ENCODE measurements at places on chromosomes 12 and 14.
A peak's percentile ranks its signal among the peaks of the same experiment; 100 is the strongest.

DNA sequence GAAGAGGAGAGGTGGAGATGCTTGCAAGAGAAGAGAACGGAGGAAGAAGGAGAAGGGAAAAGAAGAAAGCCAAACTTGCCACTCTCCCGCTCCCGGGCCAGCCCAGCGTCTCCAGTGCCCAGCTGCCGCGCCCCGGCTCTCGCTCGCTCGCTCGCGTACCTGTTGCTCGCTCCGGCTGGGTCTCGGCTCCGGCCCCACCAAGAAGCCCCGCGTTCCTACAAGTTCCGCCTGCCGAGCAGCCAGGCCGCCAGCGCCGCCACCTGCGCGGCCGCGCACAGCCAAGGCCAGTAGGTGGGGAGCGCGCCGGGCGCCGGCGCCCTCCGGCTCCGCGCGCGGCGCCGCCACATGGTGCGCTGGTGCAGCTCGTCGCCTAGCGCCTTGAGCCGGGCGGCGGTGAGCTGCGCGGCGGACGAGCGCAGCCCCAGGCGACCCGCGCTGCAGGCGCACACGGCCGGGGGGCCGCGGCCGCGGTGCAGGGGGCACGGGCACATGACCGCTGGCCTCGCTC is 370 bp downstream of the HRK start:
- DNase-seq: peak; percentile 64

GRCh38 chr12:27808841-27809240 is 28.8 kb upstream of the MANSC4 start:
- DNase-seq: no peak

- no peak for DNase-seq
Observed at GRCh38 chr12:45970391-45970790, 20.0 kb downstream of the SCAF11 start.

DNA sequence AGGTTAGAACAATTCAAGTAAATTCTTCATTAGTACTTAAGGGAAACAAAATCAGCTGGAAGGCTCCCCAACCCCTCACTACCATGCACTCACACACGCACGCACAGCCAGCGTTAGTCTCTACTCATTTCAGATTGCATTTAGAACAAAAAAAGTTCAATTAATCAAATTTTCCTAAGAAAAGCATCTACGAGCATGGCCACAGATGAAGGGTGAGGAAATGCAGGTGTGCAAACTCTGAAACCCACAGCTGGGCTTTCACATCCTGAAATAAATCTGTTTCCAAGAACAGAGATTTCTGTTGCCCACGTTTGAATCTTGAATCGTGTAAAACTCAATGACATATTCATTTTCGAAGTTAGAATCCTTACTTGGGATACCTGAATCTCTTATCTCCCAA is 62.6 kb downstream of the SEL1L start:
- peak; percentile 29 for DNase-seq

GRCh38 chr12:39375206-39375808 is 67.6 kb downstream of the KIF21A start:
- DNase-seq: no peak

DNA sequence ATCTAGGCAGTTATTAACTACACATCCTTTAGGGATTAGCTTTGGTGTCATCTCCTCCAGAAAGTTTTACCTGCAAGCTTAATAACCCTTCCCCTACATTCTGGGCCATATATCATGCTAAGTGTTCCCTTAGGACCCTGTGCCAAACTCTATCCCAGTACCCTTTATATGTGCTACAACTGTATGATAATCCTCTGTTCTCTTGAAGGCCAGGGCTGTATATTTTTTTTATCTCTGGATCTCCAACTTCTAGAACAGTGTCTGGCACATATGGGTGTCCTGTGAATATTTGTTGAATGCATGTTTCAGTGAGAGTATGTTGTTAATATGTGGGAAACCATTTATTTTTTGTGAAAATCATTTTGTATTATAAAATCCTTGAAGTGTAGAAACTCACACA is 106.7 kb downstream of the PPM1A start:
- DNase-seq: no peak

DNA sequence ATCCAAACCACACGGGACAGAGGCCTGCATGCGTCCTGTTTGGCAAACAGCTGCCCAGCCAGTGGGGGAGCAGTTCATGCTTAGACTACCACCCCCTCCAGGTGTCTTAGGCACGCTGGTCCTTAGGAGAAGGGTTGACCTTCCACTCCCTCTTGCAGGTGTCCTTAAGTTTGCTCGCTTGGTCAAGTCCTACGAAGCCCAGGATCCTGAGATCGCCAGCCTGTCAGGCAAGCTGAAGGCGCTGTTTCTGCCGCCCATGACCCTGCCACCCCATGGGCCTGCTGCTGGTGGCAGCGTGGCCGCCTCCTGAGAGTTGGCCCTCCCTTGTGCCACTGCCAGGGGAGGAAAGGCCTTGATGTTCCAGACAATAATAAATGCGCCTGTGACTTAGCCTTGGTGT is 1.8 kb downstream of the C12orf57 start:
- DNase-seq: peak; percentile 32

DNA sequence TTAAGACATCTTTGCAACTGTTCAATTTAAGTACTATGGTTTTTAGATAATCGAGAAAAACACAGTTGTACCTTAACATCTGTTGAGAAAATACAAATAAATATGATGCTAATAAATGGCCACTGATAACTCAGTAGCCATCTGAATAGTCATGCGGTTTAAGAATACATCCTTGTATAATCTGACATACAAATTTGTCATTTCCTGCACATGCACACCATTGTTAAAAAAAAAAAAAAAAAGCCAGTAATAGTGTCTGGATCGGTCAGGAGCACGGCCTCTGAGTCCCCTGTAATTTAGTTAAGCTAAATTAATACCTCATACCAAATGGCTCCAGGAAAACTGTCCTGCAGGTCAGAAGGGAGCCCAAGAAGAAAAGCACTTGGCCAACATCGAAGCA is 16.8 kb downstream of the RFC5 start:
- no peak for DNase-seq

DNA sequence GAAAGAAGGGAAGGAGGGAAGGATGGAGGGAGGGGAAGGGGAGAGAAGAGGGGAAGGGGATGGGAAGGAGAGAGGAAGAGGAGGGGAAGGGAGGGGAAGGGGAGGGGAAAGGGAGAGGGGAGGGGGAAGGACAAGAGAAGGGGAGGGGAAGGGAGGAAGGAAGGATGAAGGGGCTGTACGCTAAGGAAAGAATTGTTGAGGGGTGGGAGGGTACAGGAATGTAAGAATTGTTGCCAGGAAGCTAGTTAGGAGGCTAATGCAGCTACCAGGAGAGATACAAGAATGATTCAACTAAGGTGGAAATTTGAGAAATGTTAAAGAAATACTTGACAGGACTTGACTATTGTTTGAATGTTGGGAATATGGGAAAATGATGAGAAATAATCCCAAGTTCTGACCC is 261.2 kb downstream of the DPF3 start:
- DNase-seq: no peak

GRCh38 chr14:73714656-73715081 is 485 bp upstream of the PNMA1 start:
- no peak for DNase-seq

- no peak for DNase-seq
Observed at GRCh38 chr12:18492372-18493025, 231.2 kb downstream of the PIK3C2G start.

GRCh38 chr12:84973026-84973425 is 60.4 kb upstream of the SLC6A15 start:
- DNase-seq: no peak

DNA sequence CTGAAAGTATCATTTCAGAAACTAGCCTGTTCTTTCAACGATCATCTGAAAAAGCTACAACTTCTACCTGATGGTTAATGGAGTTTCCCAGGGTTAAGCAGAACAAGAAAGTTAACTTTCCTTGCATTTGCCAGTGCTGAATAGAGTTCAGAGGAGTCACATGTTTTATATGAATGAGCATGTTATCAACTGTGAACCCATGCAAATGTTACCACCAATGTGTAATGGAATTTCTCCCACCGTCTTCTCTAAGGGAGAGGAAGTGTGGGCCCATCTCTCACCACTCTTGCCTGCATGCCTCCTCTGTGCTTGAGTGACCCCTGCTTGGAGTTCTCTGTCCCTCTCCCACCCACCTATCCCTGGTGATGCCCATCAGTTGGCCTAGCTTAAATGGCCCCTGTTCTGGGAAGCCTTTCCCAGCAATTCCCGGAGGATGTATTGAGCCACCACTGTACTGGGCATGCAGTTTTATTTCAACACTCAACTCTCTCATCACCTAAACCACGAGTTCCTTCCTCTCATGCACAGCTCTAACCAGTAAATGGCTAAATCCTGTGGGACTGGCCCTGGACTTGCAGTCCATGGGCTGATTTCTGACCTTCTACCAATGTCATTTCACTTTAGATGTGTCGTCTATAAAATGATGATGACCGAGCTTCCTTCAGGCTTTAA is 159.8 kb downstream of the RPAP3 start:
- no peak for DNase-seq

- no peak for DNase-seq
Observed at GRCh38 chr14:76884394-76884793, 58.2 kb downstream of the LRRC74A start.

- no peak for DNase-seq
Observed at GRCh38 chr12:6053541-6053940, 70.9 kb downstream of the VWF start.

DNA sequence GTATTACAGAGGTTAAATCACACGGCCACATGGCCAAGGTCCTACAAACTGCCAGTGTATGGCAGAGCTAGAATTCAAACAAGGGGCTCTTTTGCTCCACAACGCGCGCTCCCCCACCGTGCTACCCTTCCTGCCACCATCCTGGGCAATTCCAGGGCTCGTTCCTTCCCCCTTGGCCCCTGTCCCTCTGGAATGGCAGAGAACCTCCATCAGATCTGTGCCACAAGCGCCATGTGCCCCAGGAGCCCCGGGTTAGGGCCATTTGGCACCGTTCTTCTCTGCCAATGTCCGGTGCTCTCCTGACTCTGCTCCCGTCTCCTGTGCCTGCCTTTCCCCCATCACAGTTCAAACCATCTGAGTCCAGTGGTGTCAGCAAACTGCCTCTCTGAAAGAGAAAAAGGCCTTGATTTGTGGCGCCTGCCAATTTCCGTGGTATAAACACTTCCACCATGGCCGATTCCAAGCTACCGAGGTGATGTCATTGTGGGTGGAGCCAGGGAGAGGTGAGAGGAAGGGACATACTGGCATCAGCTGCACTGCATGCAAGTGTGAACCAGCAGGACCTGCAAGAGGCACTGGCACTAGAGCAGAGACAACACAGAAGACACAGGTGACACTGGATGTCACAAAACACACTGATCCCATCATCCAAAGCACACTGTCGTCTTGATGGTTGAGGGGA is 163.1 kb downstream of the CALM1 start:
- DNase-seq: no peak

DNA sequence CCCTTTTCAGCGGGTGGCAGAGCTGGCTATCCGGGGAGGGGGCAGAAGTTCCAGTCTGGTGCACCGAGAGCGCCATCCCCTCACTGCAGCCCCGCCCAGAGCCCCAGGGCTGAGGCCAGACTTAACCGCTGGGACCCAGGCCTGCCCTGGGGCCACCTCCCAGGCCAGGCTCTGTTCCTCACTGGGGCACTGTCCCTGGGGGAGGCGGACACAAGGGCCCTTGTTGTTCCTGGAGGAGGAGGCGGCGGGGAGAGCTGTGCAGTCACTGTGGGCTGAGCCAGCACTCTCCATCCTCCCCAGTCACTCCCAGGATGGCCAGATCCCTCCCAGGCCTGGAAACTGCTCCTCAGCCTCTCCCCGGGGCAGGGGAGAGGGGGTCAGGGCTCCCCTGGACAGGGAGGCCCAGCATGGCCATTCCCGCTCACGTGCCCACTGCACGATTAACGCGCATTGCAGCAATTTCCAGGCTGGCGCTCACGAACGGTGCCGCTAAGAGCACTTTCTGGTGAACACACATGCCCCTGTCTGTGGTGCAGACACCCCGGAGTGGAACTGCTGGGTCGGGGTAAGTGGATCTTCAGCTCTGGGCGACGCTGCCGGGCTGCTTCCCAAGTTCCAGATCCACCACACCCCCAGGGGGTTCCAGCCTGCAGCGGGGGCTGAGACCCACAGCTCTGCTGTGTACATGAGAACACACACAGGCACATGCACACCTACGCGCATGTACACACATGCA is 89.8 kb upstream of the SFSWAP start:
- DNase-seq: no peak

GRCh38 chr14:28494196-28494595 is 272.4 kb upstream of the FOXG1 start:
- DNase-seq: no peak

DNA sequence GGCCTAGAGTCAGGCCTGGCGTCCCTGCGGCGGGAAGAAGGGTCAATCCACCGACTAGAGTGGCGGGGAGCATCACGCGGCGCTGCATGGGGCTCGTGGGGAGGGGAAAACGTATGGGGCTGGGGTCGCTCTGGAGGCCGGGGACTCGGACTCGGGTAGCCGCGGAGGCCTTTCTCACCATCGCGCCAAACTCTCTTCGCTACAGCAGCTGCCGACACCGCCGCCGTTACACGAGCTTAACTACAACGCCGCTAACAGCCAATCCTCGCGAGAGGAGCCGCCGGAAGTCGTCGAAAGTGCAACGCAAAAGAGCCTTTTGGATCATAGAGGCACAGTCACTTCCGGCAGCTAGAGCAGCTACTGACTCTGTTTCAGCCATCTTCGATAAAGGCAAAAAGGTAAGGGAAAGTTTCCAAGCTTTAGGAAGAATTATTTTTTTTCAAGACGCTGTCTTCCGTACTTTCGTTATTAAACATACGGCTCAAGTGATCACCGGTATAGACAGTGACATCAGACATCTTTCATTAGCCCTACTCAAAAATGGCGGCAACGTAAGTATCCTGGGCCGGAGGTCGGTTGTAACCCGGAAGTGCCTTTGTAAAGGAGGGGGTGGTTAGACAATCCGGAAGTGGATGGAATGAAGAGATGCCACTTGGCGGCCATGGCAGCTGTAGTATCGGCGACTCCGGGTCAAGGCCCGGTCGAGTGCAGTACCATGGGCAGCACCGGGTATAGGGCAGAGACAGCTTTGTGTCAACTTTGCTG is at the start of the genes ERH and SLC39A9:
TSS of gene ERH (minus strand) at position 247 of the 765 bp plus-strand sequence. CDS start at position 181, 66 bp downstream.
TSS of gene SLC39A9 (plus strand) at position 640 of the 765 bp plus-strand sequence. CDS start 678 bp downstream, outside the sequence.
- peak; percentile 88 for DNase-seq

- no peak for DNase-seq
Observed at GRCh38 chr12:57234233-57234570, 4.7 kb downstream of the SHMT2 start.

- no peak for DNase-seq
Observed at GRCh38 chr14:52012635-52013034, 23.3 kb downstream of the RTRAF start.

Measured in stimulated activated naive CD8-positive, alpha-beta T cell treated with anti-CD3 and anti-CD28 coated beads, Interleukin-15, amount 100 ng/mL, for 72 hours (primary cell).